Mammary epithelial cell (primary cell): ENCODE measurements at places on chromosomes 3 and 15. TPM values are rescaled to one million over a fixed set of nuclear protein-coding genes. Genes with fewer than 3 reads are reported as not detected.

MINDY2 gene
- polyA plus RNA-seq, result 7.4 TPM

DNA sequence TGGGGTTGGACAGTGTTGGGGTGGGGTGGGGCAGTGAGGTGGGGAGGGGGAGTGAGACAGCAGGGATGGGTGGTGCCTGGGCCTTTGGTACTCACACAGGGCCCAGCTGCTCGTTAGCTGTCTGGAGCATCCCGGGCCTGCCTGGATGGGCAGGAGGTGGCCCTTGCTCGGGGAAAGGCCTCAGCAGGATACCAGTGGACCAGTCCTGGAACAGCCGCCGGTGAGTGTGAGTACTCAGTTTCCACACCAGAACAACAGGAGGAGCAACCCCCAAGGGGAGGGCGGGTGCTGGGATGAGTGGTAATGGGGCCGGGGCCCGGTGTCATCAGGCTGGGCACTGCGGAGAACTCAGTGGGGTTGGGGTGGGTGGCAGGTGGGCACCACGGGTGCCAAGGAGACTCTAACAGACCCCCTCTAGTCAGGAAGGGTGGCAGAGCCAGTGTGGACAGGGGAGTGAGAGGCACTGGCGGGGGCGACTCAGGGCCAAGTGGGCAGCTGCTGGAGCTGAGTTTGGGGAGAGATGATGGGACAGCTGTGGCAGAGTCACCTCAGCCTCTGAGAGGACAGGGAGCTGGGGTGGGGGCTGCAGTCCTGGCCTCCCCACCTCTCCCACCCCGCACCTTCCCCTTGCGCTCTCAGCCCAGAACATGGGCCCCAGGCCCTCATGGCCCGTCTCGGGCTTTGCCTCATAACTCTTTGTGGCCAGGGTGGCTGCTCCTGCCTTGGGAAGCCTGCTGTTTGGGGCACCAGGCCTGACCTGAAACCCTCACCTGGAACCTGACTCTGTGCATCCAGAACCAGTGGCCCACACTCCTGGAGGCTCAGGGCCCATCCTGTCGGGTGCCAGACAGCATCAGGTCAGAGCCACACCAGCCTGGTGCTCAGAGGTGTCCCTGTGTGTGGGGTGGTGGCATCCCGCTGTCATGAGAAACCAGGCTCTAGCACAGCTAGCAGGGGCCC, 52.1 kb upstream of the PRR23E start:
- DNase-seq, result no peak

- DNase-seq, result no peak
Observed at GRCh38 chr3:138469874-138470273, 35.5 kb downstream of the ESYT3 start.

GRCh38 chr3:119595639-119596334, 1.9 kb upstream of the PLA1A start:
- DNase-seq, result no peak

RLBP1 gene
- 0.23 TPM for polyA plus RNA-seq

DNA sequence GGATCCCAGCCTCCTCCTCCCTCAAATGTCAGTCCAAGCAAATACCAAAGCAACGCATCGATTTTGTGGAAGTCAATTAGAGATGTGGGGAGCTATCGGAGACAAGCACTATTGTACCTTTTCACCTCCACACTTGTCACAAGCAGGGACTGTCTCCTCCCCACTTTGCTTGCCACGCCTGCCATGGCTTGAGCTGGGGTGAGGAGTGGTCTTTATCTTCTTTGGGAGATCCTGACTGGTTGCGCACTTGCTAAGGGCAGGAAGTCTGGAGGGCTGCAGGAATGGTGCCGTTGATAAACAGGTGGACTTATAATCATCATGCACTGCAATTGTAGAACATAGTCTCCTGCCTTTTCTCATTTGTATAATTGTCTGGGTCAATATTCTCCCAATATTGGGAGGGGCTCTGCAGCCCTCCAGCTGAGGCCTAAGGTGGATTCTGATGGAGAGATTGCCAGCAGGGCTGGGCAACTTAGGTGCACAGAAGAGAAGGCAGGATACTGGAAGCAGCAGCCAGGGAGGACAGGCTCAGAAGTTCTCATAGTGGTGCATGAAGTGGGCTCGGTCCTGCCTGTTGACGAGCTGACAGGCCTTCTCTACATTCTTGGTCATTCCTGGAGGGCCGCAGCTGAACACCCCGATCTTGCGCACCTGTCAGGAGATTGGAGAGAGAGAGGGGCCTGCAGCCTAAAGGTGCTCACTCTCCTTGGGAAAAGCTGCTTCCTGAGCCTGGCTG, 20.2 kb downstream of the DUOX2 start:
- DNase-seq, result no peak

GRCh38 chr3:14434498-14435151, 32.2 kb downstream of the SLC6A6 start:
- DNase-seq, result no peak

- no peak for DNase-seq
Observed at GRCh38 chr3:136135039-136135802, 60.9 kb downstream of the MSL2 start.

AMT gene
- 1.7 TPM for polyA plus RNA-seq

KLF15 gene
- 0.05 TPM for polyA plus RNA-seq

MAPKBP1 gene
- 13.2 TPM for polyA plus RNA-seq

- DNase-seq, result peak; percentile 11
Observed at GRCh38 chr3:192844836-192845525, 72.7 kb downstream of the MB21D2 start.

FBXO40 gene
- polyA plus RNA-seq, result not detected

SCN11A gene
- not detected for polyA plus RNA-seq

DNA sequence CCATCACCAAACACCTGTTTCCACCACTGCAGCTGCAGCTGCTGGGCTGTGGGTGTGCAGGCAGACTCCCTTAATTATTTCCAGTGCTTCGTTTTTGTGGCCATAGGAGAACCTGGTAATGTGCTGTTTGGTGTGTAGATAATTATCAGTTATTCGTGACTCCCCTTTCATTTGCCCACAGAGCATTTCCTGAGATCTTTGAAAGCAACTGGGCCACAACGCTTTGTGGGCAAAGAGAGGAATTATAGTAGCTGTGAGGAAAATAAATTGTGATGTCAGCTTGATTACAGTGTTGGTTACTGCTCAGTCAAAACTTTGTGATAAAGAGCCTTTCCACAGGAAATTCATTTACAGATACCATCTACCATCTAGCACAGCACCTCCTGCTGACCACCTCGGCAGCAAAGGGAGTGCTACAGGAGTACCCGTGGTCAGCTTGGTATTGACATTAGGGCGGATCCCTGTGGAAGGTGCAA, 193.3 kb upstream of the SLCO3A1 start:
- no peak for DNase-seq

- DNase-seq, result peak; percentile 36
Observed at GRCh38 chr3:94004301-94004910, 24.0 kb downstream of the STX19 start.

DNA sequence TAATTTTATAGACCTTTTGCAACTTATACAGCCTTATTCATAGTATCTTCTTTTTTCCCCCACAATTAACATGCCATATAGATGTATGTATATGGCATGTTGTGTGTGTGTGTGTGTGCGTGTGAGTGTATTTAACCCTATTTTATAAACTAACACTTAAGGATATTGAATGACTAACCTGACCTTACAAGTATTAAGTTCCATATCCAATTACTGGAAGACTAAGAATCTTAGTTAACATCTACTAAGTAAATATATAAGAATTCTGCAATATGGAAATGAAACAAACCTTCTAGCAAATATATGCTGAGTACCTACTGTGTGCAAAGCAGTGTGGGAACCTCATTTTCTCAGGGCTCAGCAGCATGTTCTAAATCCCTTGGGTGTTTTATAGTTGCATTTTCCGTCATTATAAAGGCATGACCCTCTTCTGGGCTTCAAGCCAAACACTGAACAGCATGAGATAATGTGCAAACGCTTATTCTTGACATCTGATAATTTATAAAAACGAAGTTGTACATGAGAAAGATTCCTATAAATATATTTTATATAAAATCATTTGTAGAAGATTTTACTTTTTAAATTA, 105.5 kb downstream of the NLGN1 start:
- no peak for DNase-seq

DNA sequence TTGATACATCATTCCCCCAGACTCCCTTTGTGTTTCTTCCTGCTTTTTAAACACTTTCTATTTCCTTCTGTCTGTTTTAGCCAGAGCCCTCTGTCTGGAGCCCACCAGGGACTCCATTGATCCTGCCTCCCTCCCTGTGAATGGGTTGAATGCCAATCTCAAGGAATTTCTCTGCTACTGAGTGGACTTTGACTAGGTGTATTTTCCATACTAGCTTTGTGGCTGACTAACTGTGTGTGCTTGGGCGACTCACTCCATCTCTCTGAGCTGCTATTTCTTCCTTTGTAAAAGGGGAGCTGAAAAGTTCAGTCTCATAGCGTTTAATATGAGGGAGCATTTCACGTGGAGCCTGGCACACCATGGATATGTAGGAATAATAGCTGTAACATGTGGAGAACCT, 98.8 kb downstream of the EEFSEC start:
- no peak for DNase-seq

- DNase-seq, result peak; percentile 67
Observed at GRCh38 chr3:191762323-191762960, 301.5 kb downstream of the PYDC2 start.

DNA sequence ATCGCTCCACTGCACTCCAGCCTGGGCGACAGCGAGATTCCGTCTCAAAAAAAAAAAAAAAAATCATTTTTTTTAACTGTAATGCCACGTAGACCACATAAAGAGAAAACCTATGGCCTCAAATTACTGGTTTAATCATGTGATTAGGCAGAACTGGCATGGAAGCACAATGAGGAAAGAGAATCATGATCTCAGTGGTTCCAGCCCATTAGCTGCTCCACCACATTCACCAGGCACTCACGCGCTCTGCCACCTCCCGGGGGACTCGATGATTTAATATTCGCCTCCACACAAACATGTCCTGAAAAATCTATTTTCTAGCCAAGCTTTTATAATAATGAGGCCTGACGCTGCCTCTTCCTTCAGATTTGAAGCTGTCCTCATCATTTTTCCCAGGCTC, 204.7 kb downstream of the TBL1XR1 start:
- no peak for DNase-seq

DNA sequence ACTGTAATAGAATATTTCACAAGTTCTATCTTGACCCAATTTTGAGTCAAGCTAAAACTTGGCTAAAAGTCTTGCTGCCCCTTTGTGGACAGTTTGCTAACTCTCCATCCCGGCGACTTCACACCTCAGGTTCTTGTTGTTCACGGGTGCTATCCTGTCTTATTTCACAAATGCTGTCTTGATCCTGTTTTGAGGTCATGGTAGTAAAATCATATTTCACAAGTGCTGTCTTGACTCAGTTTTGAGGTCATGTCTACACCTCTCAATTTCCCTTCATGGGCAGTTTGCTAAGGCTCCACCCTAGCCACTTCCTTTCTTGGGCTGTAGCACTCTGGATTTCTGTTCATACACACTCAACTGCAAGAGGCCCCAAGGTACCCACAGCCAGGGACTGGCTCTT, 45.0 kb upstream of the GK5 start:
- DNase-seq, result no peak

SERINC4 gene
- 0.11 TPM for polyA plus RNA-seq

DNA sequence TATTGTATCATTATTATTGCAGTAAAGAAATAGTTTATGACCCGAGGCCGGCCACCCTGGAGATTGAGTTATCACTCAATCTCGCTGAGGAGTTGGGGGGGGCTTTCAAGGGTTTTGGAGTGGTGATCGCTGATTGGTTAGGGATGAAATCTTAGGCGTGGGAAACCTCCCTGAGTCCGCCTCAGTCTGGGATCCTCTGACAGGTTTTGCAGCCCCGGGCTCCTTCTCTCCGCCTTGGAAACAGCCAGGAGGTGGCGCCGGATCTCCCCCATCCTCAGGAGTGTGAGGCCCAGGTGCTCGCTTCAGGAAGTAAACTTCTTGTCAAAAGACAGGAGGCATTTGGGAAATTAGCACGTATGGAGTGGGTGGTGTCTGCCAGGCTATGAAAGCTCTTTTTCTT, 41.1 kb upstream of the SEC61A1 start:
- DNase-seq, result peak; percentile 46

- no peak for DNase-seq
Observed at GRCh38 chr15:58161436-58161930, 23.3 kb downstream of the AQP9 start.

HYAL1 gene
- polyA plus RNA-seq, result 2.5 TPM

- no peak for DNase-seq
Observed at GRCh38 chr3:105851176-105851575, 17.6 kb downstream of the CBLB start.

GPR171 gene
- polyA plus RNA-seq, result not detected

DNA sequence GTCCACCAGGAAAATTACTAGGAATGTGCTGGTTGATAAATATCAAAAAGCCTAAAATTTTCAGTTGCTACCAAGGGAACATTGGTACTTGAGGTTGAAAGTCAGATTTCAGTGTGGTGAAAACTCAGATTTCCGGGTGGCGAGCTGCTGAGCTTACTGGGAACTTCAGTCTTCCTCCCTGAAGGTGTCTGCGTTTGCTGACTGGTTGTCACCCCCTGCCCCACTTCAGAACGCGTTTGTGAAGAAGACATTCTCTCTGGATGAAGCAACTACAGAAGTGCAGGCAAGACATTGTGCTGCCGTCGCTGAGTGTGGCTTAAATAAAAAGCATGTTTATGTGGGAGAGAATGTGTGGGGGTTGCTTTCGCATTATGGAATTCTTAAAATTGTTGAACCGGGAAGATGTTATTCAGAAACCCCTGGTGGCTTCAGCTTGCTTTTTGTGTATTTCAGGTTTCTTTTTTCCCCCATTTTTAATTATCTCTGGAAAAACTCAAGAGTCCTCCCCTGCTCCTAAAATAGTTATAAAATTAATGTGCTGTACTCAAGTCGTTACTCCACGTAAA, 7.1 kb downstream of the FAM81A start:
- DNase-seq, result no peak

DNA sequence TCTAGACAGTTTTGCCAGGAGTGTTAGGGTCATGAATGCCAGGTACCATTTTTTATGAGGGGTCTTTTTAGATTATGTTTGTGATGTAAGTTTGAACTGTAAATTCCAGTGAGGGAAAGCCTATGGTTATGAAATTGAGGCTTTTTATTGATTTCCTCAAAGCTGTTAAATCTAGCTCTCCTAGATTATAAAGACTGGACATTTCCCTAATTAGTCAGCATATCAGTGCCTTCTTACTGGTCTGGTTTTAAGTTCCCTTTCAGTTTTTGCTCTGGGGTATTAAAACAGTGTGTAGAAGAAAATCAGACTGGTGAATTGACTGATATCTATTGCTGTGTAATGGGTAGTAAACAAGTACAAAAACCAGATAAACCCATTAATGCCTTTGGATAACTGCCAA, 39.2 kb downstream of the LRRC49 start:
- no peak for DNase-seq

GRCh38 chr3:116811754-116812153, 102.2 kb downstream of the TUSC7 start:
- no peak for DNase-seq

GRCh38 chr15:47756872-47757271, 39.6 kb downstream of the SEMA6D start:
- peak; percentile 76 for DNase-seq

DNA sequence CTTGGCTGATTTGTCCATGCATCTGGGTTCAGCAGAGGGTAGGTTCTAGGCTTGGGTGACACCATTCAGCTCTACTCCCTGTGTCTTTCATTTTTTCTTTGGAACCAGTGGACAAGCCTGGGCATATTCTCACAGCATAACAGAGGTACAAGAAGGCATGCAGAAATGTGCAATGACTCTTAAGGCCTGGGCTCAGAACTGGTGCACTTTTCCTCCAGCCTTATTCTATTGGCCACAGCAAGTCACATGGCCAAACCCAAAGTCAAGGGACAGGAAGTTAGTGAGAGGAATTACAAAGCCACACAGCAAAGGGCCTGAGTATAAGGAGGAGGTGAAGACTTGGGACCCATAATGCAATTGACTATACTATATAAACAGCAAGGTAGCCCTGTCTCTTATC, 200.9 kb upstream of the CTDSPL start:
- peak; percentile 71 for DNase-seq

- peak; percentile 41 for DNase-seq
Observed at GRCh38 chr3:49013738-49014660, 4.4 kb downstream of the DALRD3 start.

LEKR1 gene
- 0.03 TPM for polyA plus RNA-seq

SELENOK gene
- 37.2 TPM for polyA plus RNA-seq
